Activated naive CD4-positive, alpha-beta T cell (primary cell): ENCODE measurements at places on chromosomes 12 and 14.

DNA sequence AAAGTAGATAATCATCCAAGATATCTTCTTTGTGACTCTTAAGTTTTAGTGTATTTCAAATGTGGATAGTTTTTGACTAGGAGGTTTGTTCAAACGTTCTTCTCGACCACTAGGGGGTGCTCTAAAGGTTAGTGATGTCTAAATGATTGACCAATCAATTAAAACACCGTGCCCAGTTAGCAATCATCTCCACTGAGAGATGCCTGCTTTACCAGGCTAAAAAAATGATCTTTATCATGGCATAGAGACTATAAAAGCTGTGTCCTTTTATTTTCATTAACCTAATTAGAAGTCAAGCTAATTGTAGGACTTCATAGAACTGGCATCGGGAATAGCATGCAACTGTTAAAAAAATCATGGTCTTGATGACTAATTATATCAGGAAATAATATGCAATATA lies 153.9 kb downstream of the PRKCH start:
- DNase-seq, result no peak

- DNase-seq, result no peak
These were observed 95.8 kb upstream of the SLC35F4 start for GRCh38 chr14:57961786-57962060.

- no peak for DNase-seq
These were observed 75.8 kb downstream of the CALM1 start for GRCh38 chr14:90472632-90473031.

- no peak for DNase-seq
These were observed 337.5 kb downstream of the FLRT2 start for GRCh38 chr14:85867450-85867849.

GRCh38 chr14:89578156-89578555 lies 161.1 kb upstream of the FOXN3 start:
- DNase-seq, result no peak

GRCh38 chr12:47801904-47802246 lies 17.8 kb downstream of the HDAC7 start:
- no peak for DNase-seq

DNA sequence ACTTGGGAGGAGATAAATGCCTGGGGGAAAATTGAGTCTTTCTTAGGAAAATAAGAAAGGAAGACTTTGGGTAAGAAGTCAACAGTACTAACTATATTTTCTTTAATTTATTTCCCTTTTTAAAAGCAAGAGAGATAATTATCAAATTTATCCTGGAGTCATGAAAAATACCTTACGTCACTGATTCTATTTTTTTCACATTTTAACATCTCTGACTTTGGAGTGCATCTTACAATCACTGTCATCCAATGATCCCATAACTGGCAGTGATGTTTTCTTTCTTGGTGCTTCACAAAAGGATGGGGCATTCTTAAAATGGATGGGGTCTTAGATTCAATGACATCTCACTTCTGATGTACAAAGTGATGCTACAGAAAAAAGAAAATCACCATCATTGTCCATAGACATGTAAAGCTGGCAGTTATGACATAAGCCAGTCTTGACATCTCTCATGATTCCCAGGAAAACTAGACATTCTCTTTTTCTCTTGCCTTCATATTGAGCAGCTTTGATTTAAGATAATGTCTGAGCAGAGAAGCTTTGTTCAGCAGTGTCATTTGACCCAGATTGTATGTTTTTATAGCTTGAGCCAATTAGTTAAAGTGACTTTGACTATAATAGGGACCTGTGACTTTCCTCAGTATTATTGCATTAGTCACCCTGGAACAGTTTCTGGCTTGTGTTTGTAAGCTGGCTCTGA lies 236.2 kb downstream of the EGLN3 start:
- no peak for DNase-seq

DNA sequence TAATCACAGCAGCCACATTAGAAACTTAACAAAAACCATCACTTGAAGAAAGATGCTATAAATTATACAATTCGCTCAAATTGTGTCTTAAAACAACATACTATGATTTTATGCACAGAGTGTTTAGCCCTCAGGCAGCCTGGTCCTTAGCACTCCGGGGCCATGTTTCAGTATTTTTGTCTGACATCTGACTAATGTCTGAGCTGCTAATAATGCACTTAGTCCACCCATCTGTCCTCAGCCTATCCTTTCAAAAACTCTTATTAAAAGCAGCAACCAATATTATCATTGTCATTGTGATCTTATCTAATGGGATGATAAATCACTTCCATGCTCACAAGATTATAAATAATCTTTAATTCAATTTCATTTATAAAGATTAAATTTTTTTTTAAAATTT lies 602.7 kb upstream of the FOXG1 start:
- no peak for DNase-seq

DNA sequence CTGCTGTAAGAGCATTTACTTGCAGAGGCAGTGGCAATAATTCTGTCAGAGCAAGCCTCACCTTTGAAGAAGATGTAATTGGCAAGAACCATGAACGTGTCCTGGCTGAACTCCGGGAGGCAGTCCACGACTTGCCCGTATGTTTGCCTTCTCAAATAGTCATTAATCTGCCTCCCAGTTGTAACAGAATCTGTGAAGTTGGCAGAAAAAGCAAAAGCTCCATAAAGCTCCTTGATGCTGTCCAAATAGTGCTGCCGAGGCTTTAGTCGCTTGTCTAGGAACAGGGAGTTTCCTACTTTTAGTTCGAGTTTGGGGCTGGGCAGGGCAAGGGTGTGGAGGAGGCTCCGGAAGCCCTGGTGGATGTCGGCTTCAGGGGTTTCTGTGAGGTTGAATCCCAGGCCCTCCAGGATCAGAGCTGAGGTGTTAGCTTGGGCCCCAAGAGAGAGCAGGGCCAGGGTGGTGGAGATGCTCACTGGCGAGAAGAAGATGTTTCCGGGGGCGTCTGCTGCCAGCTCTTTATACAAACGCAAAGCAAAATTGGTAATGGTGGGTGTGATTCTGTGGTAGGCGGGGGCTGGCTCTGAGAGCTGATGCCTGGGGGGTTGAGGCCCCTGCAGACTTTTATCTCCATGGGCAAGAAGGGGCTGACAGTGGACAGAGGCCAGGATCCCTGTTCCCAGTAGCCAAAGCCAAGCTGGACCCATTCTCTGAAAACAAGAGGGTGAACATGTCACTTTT lies 4.4 kb downstream of the SERPINA11 start:
- no peak for DNase-seq

GRCh38 chr12:109696485-109697269 lies 16.9 kb upstream of the FAM222A start:
- DNase-seq, result no peak

- DNase-seq, result no peak
These were observed 101.7 kb downstream of the RTN1 start for GRCh38 chr14:59768855-59769375.

DNA sequence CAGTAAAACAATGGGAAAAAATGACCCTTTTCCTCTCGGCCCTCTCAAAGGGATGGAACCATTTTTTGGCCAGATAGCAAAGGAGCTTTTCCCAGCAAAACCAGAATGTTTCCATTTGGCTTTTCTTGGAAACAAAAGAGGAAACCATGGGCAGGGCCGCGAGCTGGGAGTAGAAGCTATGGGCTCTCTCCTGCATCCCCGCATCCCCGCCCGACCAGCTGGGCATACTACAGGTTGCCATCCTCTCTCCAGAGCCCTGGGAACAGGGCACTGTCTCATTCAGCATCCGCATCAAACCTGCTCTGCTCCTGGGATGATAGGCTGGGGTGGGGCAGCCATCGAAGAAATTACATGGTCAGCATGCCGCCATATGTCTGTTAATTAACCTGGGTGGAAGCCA lies 20.9 kb downstream of the CD9 start:
- DNase-seq, result no peak

GRCh38 chr12:62128175-62128975 lies 131.8 kb upstream of the USP15 start:
- DNase-seq, result no peak

GRCh38 chr14:103121121-103121845 lies 2.0 kb upstream of the TNFAIP2 start:
- DNase-seq, result no peak

GRCh38 chr14:92610849-92611271 lies 97.3 kb downstream of the RIN3 start:
- no peak for DNase-seq

DNA sequence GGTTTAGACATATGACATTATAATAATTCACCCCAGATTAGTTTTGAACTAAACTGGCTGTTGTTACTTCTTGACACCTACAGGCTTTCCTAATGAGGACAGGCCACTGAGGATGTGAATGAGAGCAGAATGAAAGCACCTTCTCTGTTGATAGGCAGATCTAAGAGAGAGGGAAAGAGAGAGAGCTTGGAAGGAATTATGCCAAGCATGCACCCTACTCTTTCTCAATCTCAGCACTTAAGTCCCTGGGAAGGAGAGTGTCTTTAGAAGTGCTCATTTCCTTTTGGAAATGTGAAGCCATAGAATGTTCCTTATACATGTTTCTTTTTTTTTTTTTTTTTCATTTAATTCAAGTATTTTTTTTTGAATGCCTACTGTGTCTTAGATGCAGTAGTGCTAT lies 49.0 kb downstream of the TBC1D15 start:
- no peak for DNase-seq

DNA sequence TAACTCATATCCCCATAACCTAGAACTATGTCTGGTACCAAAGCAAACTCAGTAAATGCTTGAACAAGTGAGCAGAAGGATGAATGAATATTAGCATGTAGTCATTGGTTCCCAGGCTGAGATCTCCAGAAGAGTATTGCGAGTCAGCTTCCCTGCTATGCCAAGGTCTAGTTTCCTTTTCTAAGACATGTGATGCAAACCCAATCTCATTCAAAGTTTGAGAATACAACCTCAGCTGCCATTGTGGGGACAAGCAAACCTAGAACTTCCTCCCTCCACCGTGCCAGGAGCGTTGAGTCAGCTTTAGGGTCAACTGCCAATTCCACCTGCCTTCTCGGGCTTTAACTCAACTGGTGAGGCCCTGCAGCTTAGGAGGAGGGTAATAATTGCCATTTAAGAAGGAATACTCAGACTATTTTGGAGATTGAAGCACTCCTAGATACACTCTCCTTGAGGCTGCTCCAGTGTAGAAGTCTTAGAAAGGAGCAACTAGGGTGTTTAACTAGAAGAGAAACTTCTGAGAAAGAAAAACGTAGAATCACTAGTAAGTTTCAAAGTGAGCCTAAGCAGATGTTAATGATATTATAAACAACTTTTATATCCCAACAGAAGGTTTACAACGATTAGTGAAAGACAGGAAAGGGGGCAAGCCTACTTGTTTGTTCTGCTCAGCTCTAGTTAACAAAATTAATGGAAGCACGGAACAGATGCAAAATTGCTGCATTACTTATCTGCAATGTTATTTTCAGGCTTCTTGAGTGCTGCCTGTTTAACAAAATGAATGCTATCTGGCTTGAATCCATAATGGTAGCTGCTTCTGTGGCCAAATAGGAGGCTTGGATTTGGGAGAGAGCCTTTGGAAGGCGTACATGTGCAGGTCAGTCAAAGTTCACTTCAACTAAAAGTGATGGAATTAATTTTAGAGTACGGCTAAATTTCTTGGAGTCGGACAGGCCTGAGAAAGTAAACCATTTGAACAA lies 96.9 kb downstream of the HELB start:
- no peak for DNase-seq

DNA sequence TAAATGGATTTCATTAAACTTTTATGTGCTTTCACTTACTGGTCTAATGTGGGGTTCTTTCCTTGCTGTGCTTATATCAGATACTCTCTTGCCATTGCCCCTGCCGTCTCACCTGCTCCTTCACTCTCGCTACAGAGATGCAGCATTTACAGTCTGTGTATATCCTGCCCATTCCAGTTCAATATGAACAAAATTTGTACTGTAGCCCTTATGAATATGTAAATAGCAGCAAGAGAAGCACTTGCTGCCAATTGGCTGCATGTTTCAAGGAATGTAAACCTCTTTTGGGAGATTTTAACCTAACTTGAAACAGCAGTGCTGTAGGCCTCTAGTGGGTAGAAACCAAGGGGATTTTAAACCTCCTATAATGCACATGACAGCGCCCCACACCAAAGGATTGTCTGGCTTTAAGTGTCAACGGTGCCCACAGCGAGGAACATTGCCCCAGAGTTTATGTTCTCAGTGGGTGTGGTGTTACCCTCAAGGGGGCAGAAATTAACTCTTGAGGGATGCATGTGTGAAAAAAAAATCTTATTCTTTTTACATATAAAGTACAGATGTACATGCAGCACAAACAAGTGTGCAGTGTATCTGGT lies 19.1 kb downstream of the PCNX1 start:
- DNase-seq, result no peak

DNA sequence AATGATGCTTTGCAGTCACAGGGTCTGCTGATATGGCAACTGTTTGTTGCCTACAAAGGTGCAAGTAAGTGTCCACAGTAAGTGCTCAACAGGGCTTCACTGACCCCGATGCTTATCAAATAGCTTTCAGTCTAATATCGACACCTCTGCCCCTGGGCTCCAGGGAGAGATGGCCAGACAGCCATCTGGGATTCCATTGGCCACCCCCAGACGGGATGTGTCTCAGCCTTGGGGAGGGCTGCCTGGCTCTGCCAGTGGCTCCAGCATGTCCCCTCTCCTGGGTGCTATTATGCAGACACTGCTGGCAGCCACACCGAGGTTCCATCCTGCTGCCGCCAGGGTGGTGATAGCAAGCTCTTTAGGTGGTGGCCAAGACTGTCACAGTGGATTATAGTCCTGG lies 57.4 kb downstream of the DGLUCY start:
- DNase-seq, result no peak

DNA sequence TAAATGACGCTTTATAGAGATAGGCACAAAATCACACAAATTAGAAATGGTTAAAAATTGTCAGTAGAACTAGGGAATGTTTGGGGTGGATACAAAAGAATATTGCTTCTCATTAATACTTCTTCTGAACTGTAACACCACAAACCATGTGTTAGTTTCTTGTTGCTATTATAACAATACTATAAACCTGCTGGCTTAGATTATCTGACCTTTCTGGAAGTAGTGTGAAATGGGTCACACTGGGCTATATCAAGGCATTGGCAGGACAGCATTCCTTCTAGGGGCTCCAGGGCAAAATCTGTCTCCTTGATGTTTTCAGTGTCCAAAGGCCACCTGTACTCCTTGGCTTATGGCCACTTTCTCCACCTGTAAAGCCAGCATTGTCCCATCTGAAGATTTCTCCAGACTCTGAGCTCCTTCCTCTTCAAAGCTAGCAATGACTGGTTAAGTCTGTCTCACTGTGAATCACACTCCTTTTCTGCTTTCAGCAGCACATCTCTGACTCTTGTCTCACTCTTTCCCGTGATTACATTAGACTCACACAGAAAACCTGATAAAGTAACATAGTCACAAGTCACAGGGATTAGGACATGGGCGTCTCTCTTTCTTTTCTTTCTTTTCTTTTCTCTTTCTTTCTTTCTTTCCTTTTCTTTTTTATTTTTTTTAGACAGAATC lies 86.3 kb downstream of the SLC15A4 start:
- DNase-seq, result no peak

GRCh38 chr12:109949089-109949488 lies 47.1 kb downstream of the GIT2 start:
- no peak for DNase-seq

GRCh38 chr12:1927751-1928351 lies 9.4 kb upstream of the CACNA2D4 start:
- no peak for DNase-seq

GRCh38 chr14:31255286-31255685 lies 47.7 kb upstream of the HECTD1 start:
- DNase-seq, result no peak

GRCh38 chr12:68293347-68293746 lies 38.8 kb downstream of the MDM1 start:
- DNase-seq, result no peak

- DNase-seq, result no peak
These were observed 148.1 kb upstream of the CRY1 start for GRCh38 chr12:107241411-107241810.
